Osteoblast (primary cell): ENCODE measurements at places on chromosomes 1 and 21. TPM values are rescaled to one million over a fixed set of nuclear protein-coding genes. Genes with fewer than 3 reads are reported as not detected.

DNA sequence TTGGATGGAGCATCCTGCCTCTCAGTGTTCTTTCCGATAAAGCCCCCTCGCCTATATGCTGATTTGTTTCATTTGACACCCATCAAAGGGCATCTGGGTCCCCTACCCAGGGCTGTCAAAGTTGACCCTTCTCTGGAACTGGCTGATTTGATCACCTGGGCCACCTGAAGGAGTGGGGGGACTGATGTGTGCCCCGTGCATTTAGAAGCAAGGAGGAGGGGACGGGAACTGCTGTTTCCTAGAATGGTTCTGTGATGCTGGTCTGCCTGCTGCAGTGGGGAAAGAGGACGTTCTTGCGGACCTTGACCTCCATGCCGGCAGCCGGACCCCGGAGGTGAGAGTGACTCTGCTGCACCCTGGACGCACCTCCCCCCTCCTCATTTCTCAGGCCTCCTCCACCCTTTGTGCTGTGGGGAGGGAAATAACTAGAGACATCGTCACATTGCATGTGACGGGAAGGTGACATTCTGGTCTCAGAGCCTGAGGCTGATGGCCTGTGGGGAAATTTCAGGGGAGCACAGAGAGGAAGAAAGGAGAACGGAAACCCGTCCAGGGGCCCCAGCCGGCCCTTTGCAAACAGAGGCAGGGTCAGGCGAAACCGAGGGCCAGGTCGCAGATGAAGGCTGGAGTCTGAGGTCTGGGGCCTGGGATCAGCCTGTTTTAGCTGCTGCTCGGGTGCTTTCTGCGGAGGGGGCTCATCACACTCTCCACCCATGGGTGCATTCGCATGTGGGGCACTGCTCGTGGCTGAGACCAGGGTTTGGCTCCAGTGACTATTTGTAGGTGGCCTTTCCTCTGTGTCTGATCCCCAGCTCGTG lies 25.7 kb downstream of the CRYAA start:
- DNase-seq = peak; percentile 49

GRCh38 chr1:154943649-154944400 lies 7.3 kb upstream of the PMVK start:
- DNase-seq = peak; percentile 93

GRCh38 chr1:166384948-166385347 lies 218.1 kb upstream of the FAM78B start:
- no peak for DNase-seq

DNA sequence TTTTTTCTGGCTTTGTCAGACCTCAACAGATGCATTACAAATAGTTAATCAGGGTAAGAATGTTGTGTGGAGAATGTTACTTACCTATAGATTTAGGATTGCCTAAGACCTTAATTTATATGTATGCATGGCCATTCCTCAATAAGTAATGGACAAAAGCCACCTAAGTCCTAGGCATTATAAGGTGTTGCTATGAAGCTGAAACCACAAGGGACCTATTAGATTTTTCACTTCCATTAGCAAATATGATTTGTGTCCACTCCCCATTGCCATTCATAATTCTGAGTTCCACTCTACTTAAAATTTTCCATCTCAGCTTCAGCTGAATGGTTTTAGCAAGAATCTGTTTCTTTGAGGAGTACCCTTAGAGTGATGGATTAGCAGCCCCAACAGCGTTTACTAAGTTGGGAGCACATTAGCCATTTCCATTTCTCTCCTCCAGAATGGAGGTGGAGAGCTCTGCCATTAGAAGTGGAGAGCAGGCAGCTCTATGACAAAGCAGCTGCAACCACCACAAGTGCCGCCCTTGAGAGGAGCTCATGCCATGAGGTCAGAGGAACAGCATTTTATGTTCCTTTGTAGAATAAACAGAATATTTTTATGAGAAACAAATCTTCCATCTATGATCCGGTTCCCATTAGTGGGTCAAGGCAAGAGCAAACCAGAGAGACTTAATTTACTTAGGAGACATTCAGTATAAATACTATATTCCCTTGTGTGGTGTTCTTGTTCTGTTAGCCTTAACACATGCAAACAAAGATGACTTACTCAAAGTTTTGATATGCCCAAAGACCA lies 28.9 kb upstream of the C1orf87 start:
- no peak for DNase-seq

DNA sequence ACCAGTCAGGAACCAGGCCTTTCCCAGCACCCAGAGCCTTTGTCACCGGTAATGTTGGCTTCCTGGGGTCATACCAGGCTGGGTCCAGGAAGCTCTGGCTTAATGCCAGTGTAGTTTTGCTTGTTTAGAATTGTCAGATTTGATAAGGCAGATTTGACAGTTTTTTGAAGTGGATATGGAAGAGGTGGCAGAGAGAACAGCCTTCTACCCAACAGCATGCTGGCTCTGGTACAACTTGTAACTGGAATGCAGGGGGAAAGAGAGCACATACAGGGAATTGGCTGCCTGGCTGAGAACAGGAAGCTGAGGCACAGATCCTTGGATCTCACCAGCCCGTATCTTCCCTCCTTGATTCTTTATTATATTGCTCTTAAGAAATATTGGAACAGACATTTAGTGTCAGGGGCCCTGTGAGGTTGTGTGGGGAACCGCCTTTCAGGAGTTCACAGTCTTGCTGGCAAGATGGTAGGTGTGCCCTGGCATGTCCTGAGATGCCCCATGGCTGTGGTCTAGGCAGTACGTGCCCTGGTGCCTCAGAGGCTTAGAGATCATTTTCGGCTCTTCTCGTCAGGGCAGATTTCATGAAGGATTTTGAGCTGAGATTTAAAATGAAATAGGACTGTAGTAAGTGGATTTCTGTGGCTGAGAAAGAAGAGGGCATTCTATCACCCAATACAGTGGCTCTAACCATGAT lies 227.0 kb downstream of the PBX1 start:
- peak; percentile 51 for DNase-seq

DNA sequence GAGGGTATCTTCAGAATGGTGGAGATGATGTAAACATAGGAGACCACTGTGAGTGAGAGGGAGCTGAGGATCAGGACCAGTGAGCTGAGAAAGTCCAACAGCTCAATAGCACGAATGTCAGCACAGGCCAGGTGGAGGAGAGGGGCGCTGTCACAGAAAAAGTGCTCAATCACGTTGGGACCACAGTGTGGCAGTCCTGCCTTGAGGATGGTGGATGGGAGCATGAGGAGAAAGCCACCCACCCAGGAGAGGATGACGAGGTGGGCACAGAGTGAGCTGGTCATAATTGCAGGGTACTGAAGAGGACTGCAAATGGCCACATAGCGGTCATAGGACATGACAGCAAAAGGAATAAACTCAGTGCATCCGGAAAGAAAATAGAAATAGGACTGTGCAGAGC lies 8.1 kb downstream of the OR11L1 start:
- no peak for DNase-seq

- no peak for DNase-seq
Measured at GRCh38 chr1:87424541-87424940, 95.9 kb downstream of the LMO4 start.

- DNase-seq = no peak
Measured at GRCh38 chr1:226342656-226343055, 33.7 kb upstream of the LIN9 start.

- no peak for DNase-seq
Measured at GRCh38 chr1:211587123-211587522, 8.2 kb upstream of the SLC30A1 start.

DNA sequence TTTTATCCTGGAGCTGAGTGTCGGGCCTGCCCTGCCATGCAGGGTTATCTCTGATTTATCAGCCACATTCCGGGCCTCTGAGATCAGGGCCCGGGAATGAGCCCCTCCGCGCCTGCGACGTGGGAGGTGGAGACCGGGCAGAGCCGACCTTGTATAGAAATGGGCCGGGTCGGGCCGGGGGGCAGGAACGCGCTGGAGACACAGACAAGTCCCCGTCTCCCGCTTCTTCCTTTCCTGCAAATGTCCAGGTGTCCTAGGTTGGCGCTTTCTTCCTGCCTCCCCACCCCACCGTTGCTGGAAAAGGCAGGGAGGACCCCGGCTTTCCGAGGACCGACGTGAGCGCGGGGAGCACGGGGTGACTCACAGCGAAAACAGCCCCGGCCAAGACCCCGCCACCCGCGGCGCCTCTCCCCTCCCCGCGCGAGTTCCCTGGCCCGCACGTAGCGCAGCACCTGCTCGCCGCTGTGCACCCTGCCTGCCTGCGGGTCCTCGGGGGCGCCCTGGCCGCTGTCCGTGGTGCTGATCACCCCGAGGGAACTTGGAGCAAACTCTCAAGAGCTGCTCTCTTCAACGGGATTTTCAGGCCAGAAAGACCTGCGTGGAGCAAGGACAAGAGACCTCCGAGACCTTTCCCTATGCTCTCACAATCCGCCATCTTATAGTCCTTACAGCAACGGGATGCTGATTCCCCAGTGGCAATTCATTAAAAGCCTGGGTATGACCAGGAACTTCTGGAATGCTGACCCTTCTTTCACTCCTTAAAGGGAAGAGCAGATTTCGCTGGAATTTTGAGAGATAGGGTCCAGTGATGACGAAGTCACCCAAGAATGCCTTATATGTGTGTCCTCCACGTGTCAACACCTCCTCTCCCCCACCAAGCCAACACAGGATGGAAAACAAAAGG lies 475 bp upstream of the NPPB start:
- peak; percentile 91 for DNase-seq

DNA sequence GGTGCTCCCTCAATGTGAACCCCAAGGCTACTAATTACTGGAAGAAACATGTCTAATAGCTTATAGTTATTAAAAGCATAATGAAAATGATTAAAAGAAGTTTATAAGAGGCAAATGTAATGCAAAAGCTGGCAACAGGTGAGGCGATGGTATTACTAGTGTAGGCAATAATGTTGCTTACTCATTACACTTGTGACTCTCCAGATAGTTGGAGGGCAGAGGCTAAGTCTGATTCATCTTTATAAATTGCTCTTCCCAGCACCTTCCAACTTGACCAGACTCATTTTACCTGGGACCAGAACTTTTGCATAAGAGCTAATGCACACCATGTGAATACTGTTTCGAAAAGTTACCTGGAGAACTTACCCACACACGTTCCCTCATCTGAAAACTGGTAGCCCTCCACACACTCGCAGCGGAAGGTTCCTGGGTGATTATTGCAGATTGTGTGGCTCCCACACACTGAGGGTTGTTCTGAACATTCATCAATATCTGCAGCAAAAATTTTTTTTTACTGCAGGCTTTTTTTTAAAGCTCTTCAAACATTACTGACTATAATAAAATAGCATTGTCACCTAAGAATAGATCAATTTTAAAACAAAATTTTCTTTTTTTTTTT lies 48.0 kb downstream of the NID1 start:
- DNase-seq = peak; percentile 37

GRCh38 chr1:65232461-65232990 lies 76.8 kb upstream of the DNAJC6 start:
- peak; percentile 79 for DNase-seq

DNA sequence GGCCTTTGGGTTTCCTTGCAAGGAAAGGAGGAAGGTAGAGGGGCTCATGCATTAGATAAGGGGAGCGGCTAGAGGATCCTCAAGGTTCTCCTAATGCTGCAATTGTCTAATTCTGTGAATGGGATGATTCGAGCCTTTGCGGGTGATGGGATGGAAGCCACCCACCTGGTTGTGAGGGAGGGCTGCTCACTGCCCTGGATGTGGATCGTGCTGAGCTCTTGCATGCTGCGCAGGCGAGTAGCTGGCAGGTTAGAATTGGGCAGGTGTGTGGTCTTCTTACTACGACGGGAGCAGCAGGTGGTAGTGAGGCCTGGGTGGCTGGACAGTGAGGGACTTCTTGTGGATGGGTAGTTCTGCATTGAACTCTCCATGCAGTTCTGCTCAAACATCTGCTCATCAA lies 21.2 kb downstream of the DDX20 start:
- no peak for DNase-seq

DNA sequence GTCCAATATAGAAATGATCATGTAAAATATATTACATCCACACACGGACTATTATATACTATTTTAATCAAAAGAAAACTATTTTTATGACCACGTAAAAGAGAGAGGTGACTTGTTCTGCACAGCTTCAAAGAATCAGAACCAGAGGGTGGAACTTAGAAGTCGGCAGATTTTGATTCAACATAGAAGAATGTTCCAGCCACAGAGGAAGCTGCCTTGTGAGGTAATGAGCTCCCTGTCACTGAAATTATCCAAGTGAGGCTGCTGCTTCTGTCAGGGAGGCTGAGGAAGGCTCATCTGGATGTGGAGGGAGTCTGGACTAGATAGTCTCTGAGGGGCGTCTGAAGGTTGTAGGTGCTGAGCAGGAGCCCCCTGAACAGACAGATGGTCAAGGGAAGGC lies 2.7 kb downstream of the PLEKHA6 start:
- DNase-seq = peak; percentile 38

- DNase-seq = no peak
Measured at GRCh38 chr21:34311561-34312330, 52.1 kb upstream of the KCNE2 start.

DNA sequence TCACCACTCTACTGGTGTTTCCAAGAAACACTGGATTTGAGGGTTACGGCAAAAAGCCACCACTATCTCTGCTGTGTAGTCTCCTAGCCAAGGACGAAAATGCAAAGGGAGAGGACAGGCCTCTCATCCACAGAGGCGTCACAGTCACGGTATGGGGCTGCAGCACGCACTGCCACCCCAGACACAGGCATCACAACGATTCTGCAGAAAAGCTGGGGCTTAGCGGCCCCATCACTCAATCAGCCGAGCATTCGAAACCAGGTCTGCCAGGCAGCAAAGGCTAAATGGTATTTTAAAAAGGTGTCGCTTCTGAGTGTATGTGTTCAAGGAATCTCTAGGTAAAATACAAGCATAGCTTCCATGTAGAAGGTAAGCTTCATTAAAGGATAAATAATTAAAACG lies 1.4 kb downstream of the RIPK4 start:
- peak; percentile 50 for DNase-seq

DNA sequence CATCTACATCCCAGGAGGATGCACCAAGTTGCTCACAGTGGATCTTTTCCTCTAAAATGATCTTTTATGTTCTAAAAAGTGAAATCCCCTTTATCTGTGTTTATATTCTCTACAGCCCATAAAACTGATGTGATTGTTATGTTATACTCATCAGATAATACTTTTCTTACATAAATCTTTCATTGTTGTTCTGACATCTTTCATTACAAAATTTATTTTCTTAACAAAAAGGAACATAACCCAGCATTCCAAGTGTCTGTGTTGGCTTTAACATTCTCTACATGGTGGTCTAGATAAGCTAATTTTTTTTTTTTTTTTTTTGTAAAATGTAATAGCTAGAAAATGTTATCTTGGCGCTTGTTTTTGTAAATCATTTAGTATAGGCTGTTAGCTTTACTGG lies 8.3 kb upstream of the CACYBP start:
- DNase-seq = no peak

- DNase-seq = no peak
Measured at GRCh38 chr1:66271904-66272254, 262.1 kb upstream of the SGIP1 start.

LENEP gene
- total RNA-seq = 0.88 TPM in 1 of 2 replicates, not detected in the other

SERBP1 gene
- 152 and 161 TPM in 2 replicates for total RNA-seq

TRIM62 gene
- total RNA-seq = 9.4 and 12.3 TPM in 2 replicates

PAX7 gene
- not detected in 2 replicates for total RNA-seq

ICOSLG gene
- 0.29 TPM in 1 of 2 replicates, not detected in the other for total RNA-seq

ARHGEF19 gene
- 5.9 and 6.5 TPM in 2 replicates for total RNA-seq

UBE2Q1 gene
- total RNA-seq = 27.9 and 28.6 TPM in 2 replicates

FCGR1A gene
- 0.59 TPM in 1 of 2 replicates, not detected in the other for total RNA-seq

PGLYRP3 gene
- not detected in 2 replicates for total RNA-seq

KCNN3 gene
- under 0.01 TPM in 2 replicates for total RNA-seq
